ENCODE measurements at places on chromosomes 1 and 21.

GRCh38 chr1:88001460-88001859, 672.8 kb downstream of the LMO4 start:
- no peak for DNase-seq

DNA sequence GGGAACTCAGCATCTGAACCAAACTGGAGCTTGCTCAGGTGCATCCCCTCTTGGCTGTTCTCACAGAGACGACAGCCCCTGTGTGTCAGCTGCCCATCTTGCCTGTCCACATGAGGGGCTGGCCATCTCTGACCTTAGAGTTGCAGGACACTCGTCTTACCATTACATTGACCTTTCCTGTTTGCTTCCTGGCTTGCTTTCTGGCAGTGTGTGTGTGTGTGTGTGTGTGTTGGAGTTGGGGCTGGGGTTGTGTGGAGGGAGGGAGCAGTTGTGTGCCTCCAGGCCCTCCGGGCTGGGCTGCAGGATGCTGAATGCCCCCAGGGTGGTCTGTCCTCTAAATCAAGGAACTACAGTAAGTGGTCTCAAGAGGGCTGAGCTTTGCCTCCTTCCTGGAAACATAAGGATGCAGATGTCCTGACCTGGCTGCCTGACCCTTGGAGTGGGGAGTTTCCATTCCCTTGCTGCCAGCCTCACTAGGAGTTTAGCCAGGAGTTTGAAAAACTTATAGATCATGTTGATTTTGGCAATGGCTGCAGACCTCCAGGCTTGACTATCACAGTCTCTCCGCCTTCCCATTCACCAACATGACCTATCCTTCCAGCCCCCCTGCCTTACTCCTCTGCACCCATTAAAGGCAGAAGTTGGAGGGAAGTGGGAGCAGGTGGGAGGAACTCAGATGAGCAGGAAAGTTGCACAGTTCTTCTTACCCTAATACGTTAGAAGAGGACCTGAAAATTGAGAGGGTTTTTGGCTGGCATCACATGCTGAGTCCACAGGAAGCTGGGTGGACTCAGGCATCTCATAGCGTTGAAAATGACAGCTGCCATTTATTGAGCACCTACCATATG, 19.0 kb downstream of the RASSF5 start:
- DNase-seq, result no peak

GRCh38 chr1:223077247-223077833, 65.7 kb downstream of the TLR5 start:
- no peak for DNase-seq

- no peak for DNase-seq
Observed at GRCh38 chr21:28615276-28615675, 377.4 kb downstream of the LTN1 start.

- no peak for DNase-seq
Observed at GRCh38 chr1:234918181-234918841, 210.3 kb downstream of the TOMM20 start.

- DNase-seq, result no peak
Observed at GRCh38 chr1:190439447-190439846, 38.2 kb downstream of the BRINP3 start.

GRCh38 chr1:30255111-30255724, 468.2 kb downstream of the MATN1 start:
- DNase-seq, result no peak

DNA sequence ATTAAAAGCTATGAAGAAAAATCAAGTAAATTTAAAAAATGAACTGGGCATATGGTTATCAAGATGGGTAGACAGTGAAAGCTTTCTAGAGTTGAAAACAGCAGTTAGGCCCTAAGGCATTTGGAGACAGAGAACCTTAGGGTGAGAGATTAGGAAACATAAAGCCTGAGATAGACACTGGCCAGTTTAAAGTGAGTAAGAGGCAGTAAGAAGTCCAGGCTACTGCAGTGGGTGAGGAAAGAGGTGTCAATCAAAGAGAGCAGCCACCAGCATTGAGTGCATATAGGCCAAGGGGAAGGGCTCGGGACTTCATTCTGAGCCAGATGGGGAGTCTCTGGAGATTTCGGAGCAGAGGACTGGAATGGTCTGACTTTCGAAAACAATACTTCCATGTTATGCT, 1360.5 kb upstream of the ADGRL4 start:
- no peak for DNase-seq

- DNase-seq, result peak; percentile 57
Observed at GRCh38 chr1:159121526-159121925, 45.0 kb upstream of the AIM2 start.

DNA sequence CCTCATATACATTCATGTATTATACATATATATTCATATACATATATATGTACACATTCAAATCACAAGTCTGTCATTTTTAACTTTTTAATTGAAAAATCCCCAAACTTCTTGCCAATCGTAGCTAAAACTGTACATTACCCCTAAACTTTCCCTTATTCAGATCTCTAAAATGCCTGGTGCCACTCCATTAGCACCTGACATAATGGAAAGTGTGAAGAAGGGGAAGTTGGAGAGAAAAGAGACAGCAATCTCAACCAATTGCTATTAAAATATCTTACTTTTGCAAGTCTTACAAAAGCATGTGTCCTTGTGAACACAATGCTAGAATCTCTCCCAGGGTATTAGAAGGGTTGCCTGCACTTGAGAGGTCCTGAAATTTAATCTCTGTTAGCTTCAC, 22.7 kb upstream of the PRKACB start:
- DNase-seq, result peak; percentile 25

DNA sequence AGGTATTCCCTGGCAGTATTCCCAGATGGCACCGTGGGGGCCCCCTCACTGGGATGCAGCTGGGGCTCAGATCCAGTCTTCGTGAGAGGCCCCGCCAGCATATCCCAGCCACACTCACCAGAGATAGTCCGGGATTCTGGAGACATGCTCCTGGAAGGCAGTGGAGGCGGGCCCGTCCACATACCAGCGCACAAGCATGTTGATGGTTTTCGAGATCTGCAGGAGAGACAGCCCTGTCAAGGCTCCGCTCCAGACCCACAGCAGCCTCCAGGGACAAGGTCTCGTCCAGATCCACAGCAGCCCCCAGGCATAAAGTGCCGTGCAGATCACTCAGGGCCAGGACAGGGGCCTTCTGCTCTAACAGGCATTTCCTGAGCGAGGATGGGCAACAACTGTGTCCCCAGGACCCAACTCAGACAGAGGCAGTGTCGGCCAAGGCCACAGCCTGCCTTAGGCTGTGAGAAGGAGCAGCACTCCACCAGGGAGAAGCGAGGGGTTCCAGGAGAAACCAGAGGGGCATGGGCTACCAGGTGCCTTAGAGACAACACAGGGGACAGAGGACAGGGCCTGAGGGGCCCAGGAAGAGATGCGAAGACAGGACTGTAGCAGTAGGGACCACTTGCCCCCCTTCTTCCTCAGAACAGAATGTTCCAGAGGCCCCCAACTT, 14.8 kb downstream of the LSS start:
- DNase-seq, result no peak

DNA sequence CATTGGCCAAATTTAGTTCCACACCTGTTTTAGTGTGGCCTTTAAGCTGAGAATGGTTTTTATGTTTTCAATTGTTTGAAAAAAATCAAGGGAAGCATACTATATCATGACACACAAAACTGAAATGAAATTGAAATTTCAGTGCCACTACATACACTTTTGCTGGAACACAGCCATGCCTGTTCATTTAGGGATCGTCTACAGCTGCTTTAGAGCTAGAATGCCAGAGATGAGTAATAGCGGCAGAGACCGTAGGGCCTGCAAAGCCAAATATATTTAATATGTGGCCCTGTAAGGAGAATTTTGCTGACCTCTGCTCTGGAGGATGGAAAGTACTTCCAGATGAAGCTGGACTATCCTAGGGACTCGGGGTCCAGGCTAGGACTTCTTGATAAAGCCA, 62.5 kb upstream of the LYST start:
- no peak for DNase-seq

GRCh38 chr1:245153552-245154428, 995 bp upstream of the KIF26B start:
- no peak for DNase-seq

DNA sequence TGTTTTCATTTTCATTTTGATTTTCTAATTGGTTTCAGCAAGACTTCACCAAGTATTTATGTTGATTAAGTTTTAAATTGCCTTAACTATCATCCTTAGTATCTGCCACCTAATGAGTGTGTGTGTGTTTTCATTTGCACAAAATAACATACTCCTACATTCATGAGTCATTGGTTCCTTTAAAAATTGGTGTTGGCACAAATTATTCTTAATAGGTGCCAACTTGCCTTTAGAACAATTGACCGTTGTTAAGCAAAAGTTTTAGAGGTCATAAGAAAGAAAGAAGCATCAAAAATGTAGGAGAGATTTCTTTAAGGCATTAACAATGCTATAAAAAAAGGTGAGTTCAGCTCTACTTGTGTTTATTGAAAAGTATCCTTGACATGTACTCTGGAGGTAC, 77.5 kb downstream of the FNBP1L start:
- DNase-seq, result no peak

GRCh38 chr1:184860535-184860934, 105.9 kb upstream of the EDEM3 start:
- no peak for DNase-seq

DNA sequence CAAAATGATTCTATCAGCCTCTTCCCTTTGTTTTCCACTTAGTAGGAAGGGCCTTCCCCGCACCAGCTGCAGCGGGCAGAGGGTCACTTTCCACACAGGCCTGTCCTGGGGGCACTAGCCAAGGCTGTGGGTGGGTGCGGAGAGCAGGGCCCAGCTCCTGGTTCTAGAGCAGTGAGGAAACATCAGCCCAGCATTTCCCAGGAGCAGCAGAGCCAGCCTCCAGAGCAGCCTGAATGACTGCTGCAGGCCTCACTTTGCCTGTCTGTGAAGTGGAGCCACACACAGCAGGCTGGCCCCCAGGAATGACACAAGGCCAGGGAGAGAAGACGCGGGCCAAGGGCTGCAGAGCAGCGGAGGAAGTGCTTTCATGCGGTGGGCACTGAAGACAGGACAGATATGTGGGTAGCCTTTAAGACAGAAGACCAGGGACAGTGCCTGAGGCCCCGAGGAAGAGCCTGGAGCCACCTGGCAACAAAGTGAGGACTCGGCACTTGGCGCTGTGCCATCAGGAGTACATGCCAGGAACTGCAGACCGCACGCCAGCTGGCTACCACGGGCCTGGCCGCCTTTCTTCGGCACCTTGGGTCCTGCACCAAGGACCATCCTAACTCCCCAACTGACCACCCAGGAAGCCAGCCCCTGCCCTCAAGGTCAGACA, 42.0 kb downstream of the ACOT7 start:
- no peak for DNase-seq
